Activated T-cell treated with anti-CD3 and anti-CD28 coated beads, Interleukin-2, amount 50 U/mL, for 48 hours (primary cell): ENCODE measurements at places on chromosomes 1 and 21.

DNA sequence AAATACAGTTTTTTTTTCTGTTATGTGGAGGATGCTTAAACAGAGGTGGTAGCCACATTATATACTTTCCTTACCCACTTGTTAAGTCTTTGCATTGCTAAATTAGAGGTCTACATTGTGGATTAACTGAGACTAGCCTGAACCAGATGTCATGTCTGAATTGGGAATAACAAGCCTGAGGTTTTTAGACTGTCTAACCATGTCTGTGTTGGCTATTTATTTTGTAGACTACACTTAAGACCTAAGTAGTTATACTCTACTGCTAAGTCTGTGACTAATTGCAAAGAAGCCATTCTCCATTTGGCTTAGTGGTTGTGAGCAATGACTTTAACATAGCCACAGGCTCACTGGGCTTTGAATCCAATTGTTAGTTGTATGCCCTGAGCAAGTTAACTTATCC lies 45.4 kb downstream of the CDC14A start:
- DNase-seq: no peak

DNA sequence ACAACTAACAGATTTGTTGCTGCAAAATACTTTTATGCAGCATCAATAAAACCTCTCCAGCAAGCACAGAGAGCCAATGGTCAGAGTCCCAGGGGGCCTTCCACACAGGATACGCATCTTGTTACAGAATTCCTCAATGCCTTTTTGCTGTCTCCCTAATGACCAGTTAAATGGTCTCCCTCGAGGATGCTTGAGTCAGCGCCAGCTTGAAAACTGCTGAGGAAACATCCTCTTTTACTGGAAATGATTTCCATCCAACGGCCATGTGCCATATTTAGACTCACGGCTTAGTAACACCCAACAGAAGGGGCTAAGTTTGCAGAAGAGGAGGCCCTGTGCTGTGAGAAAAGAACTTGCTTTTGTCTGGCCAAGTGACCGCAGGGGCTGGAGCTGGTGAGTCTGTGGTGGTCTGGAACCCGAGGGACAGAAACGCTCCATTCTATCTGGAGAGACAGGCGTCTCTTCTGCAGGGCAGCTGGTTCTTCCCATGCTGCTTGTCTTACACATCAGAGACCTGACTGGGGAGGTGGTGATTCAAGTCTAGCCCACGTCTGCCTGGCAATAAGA lies 496.4 kb downstream of the SETD4 start:
- DNase-seq: no peak

GRCh38 chr1:31655756-31656155 lies 11.1 kb upstream of the PEF1 start:
- DNase-seq: no peak

DNA sequence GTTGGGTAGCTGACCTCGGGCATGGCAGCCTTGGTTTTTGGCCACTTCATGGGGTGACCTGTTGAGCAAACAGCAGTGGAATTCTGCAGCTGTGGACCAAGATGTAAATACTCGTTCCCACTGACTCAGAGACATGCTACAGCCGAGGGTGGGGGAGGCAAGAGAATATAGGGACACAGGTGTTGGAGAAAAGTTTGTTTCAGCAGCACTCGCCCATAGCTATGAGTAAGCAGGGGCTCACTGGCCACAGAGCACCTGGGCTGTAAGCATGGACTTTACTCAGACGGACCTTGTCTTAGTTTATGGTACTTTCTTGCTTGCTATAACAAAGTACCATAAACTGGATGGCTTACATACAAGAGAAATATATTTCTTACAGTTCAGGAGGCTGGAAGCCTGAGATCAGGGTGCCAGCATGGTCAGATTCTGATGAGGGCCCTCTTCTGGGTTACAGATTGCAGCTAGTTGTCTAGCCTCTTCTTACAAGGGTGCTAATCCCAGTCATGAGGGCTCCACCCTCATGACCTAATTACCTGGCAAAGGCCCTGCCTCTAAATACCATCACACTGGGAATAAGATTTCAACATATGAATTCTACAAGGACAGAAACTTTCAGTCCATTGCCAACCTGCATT lies 437.2 kb upstream of the DAB1 start:
- DNase-seq: no peak

GRCh38 chr1:47380699-47381098 lies 35.4 kb upstream of the FOXE3 start:
- no peak for DNase-seq

DNA sequence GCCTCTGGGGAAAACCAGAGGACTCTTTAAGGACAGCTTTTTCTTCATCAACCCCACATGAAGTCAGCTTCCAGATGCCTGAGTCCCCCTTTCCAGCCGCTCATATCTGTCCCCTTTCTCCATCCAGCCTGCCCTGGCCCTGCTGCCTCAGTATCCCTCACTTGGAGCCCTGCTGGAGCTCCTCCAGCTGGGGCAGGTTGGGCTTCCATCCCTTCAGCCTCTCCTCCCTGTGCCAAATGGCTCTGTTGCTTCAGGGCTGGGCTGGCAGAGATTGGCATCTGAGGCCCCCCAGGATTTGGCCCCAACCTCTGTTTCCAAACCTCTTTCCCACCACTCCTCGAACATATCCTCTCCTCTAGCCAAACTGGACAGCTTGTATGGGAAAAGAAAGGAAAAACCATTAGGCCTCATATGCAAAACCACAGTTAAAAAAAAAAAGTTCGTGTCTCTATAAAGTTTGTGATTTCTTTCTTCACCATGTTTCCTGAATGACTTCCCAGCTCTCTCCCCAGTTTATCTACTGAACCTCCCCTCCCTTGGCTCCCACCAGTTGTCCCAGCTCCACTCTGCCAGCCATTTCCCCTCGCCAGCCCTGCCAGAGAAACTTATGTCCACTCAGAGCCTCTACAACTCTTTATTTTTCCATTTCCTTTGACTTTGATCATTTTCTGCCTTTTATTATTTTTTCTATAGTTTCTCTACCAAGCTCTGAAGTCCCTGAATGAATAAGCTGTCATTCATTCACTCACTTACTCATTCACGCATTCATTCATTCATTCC lies 217.9 kb downstream of the FOXD2 start:
- no peak for DNase-seq
